PC-9 (cell line): ENCODE measurements at places on chromosomes 11 and 22. TPM values are rescaled to one million over a fixed set of nuclear protein-coding genes. Genes with fewer than 3 reads are reported as not detected.

DNA sequence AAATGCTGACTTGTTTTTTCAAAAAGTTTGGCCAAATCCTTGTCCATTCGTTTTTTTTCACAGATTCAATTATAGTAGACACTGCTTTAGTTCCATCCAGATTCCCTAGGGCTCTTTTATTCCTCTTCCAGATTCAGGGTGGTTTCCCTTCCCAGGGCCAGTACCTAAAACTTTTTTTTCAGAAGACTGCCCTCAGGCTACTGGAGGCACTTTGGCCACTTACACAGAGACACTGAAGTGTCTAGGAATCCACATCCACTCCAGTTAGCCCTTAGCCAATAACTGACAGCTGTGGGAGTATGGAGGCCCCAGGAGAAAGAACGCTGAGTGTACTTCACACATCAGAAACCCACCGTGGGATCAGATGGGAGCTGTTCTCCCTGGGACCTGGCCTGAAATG, 77.3 kb downstream of the CCDC34 start:
- no peak for DNase-seq

DNA sequence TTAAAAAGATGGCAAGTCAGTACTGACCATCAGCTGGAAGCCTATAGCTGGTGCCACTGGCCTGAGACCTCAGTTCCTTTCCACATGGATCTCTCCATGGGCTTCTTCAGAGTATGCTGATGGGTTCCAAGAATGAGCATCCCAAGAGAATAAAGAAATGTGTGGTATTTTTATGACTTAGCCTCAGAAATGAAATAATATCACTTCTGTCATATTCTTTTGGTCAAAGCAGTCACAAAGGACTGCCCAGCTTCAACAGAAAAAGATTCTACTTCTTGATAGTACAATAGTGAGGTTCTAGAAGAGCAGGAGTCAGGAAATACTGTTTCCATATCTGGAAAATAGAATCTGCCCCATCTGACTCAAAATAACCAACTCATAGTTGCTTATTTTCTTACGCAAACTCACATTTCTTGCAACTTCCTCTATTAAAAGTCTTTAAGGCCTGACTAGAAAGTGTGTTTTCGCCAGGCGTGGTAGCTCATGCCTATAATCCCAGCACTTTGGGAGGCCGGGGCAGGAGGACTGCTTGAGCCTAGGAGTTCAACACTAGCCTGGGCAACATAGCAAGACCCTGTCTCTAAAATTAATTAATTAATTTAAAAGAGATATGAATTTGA, 116.9 kb downstream of the SIK3 start:
- no peak for DNase-seq

GRCh38 chr11:11871991-11872401, 30.2 kb downstream of the USP47 start:
- no peak for DNase-seq

DNA sequence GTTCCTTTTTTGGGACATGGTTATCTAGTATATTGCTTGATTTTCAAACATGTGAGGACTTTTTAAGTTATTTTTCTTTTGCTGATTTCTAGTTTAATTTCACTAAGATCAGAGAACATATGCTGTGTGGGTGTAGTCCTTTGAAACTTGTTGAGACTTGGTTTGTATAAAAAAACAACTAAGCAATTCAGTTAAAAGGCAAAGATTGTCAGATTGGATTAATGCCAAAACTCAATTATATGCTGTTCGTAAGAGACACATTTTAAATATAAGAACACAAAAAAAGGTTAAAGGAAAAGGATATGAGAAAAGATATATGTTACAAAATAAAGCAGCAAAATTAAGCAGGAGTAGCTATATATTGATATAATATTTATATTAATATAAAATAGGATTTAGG, 17.8 kb upstream of the RRM1 start:
- DNase-seq, result no peak

- DNase-seq, result no peak
Observed at GRCh38 chr11:65560555-65561418, 2.6 kb upstream of the LTBP3 start.

DNA sequence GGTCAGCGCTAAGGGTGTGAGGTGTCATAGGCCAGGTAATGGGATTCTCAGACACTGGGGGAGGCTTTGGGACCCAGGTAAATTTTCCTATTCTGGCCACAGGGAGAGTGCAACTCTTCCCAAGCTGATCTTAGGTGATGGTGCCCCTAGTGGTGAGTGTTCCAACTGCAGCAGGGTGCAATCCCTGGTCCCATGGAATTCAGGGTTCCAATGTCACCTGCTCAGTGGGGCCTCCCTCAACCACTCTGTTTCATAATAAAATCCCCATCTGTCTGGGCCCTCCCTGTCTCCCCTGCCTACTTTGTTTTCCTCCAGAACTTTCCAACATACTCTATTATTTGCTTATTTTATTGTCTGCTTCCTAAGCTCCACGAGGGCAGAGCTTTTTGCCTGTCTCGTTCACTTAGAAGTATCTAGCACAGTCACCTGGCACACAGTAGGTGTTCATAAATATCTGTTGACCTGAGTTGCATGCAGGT, 2.9 kb upstream of the SGSM1 start:
- no peak for DNase-seq

DNA sequence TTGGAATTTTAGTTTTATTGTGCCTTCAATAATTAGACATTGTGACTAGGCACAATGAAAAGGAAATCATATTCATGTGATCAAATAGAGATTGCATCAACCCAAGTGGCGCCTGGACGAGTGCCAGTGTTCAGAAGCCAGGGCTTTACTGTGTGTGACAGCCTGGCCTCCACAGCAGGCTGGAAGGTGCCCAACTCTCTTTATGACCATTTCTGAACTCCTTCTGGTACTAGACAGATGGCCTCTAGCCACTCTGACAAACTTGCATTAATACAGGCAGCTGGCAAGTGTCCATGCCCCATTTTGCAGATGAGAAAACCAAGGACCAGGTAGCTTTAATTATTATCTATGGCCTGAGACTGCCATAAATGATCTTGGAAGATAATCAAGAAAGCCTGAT, 8.3 kb upstream of the POU2AF1 start:
- no peak for DNase-seq

DNA sequence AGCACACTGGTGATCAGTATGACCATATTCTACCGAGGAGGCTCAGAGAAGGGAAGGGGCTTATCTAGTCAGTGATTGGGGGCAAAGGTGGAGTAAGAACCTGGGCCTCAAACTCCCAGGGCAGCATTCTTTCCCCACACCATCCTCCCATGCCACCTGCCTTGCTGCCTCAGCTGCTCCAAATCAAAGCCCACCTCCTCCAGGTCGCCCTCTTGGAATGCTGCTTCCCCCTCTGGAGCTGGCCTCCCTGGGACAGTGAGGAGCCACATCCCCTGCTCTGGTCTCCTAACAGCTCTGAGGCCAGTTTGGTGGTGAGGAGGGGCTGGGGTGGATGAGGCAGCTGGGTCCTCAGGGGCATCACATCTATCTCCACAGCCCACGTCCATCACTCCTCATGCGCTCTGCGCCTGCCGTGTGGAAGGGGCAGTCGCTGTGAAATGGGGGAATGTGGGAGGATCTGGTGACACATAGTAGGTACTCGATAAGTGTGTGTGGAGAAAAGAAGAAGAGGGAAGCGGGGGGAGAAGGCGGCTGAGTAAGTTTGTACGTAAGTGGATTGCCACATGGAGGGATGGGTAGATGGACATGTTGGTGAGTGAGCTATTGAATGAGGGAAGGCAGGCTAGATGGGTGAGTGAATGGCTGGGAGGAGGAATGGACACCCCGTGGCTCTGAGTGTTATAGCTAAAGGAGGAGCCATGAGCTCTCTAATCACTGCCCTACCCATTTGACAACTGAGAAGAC, 16.1 kb upstream of the ARHGEF17 start:
- DNase-seq, result no peak

DNA sequence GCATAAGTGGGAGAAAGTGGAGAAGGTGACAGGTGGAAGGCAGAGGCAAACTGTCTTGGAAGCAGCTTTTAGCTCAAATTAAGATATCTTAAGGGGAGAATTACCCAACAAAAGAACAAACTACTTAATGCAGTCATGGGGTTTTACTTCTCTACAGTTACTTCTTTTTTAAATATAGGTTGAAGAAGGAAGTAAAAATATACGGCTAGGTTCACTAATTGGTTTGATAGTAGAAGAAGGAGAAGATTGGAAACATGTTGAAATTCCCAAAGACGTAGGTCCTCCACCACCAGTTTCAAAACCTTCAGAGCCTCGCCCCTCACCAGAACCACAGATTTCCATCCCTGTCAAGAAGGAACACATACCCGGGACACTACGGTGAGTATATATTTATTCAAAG, 40.8 kb downstream of the PDHX start:
- DNase-seq, result no peak

- DNase-seq, result no peak
Observed at GRCh38 chr11:35347921-35348331, 71.4 kb downstream of the SLC1A2 start.

- DNase-seq, result no peak
Observed at GRCh38 chr11:78916759-78917158, 342.1 kb upstream of the NARS2 start.

DNA sequence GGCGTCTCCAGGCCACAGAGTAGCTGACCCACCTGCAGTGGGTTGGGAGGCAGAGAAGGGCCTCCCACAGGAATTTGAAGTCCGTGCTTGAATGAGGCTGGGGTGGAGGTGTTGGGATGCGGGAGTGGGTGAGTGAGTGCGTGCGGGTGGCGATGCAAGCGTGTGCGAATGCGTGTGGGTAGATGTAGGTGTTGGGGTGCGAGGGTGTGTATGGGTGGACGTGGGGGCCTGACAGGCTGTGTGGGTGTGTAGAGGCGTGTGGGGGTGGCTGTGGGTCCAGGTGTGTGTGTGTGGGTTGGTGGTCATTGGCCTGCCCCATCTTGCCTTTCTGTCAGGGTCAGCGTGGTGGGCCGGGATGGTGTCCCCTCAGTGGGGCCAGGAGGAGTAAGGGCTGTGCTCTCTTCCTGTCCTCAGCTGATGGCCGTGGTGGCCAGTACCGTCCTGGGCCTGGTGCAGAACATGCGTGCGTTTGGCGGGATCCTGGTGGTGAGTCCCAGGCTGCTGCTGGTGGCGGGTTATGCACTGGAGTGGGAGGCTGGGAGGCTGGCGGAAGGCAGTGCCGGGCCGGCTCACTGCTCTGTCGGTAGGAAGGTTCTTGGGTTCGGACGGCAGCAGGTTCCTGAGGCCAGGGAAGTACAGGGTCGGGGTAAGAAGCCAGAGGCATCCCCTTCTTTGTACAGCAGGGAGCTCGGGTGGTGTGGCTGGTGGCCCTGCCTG, 35.0 kb downstream of the TPCN2 start:
- DNase-seq, result no peak

DNA sequence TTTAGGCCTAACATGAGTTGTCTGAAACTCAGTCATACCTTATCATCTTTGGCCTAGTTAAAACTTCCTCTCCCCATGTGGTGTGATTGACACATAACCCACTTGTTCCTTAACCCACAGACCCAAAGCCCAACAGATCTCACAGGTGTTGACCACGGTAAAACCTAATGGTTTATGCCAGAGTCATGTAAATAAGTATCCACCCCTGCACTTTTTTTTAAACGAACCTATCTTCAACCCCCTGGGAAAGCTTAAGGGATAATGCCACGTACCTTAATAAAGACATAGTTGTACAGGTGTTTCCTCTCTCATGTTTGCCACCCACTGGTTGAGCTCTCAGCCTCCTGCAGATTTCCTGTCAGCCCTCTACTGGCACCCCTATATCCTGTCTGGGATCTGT, 709.3 kb upstream of the CCDC179 start:
- DNase-seq, result no peak

DNA sequence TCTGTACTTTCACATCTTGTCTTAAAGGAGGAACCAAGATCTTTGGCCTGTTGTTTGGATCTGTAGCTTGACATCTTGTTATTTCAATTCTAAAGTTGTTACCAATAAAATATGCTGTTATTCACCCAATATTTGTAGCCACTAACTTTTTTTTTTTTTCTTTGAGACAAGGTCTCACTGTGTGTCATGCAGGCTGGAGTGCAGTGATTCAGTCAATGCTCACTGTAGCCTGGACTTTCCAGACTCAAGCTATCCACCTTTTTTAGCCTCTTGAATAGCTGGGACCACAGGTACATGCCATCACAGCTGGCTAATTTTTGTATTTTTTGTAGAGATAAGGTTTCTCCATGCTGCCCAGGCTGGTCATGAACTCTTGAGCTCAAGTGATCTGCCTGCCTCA, 769.4 kb downstream of the DLG2 start:
- DNase-seq, result no peak

- peak; percentile 6 for DNase-seq
Observed at GRCh38 chr11:123020968-123021367, 39.3 kb upstream of the BSX start.

- DNase-seq, result no peak
Observed at GRCh38 chr11:11265994-11266606, 87.0 kb downstream of the CSNK2A3 start.

DNA sequence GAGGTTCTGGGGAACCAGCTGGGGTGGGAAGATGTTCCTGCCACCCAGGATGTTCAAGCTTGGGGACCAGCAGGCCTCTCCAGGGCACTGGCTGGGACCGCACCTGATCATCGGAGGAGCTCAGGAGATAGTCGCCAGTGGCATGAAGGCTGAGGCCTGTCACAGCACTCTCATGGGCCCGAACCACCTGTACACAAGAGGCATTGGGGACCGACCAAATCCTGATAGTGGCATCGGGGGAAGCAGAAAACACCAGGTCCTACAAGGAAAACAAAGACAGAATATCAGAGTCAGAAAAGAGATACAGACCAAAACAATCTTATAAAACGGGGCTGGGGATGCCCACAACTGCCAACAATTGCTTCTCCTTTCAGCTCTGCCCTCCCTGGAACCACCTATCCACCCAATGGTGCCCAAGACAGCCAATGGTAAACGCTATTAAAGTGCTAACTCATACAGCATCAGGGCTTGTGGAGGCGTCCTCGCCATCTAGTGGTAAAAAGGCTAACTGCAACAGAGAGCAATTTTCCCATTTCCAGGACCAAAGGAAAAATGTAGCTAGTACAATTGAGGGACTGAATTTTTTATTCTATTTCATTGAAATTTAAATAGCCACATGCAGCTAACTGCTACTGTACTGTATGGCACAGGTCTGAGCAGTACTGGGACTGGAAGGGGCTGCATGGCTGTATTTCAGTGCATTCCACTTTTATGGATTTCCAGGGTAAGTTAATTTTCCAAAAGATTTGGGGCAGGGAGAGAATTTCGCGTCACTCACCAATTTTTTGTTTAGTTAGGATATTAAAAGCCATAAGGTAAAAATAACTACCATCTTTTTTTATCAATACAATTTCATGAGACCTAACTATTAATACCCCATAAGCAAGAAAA, 7.1 kb downstream of the PRPF19 start:
- DNase-seq, result peak; percentile 61

GRCh38 chr11:14676068-14676467, 32.5 kb downstream of the PDE3B start:
- no peak for DNase-seq

DNA sequence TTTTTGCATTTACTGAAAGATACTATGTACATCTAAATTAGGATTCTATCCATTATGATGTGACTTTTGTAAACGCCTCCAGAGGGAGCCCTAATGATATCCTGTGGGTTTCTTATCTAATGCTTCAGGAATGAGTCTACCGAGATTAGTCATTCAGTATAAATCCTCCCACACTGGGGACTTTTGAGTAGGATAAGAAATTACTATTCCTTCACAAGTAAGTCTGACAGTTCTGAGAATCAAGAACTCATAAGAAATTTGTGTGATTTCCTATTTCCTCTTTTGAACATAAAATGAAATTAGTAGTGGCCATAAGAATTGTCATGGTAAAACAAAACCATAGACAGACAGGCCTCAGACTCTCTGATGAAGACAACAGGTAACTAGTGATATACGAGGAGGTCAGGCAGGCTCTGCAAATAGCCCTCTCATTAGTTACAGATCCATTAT, 10.0 kb upstream of the OR5M1 start:
- peak; percentile 5 for DNase-seq

The BACE1-AS gene
- 5.7 and 8.8 TPM in 2 replicates for total RNA-seq

The PHETA2 gene
- 4.5 TPM in 2 replicates for total RNA-seq

The NUDT22 gene
- total RNA-seq, result 87.4 and 112 TPM in 2 replicates

The LRRC4C gene
- total RNA-seq, result not detected in 2 replicates

The PKNOX2 gene
- not detected in 2 replicates for total RNA-seq
